Kidney glomerular epithelial cell (primary cell): ENCODE measurements at places on chromosomes 6 and 20.
A peak's percentile ranks its signal among the peaks of the same experiment; 100 is the strongest.

DNA sequence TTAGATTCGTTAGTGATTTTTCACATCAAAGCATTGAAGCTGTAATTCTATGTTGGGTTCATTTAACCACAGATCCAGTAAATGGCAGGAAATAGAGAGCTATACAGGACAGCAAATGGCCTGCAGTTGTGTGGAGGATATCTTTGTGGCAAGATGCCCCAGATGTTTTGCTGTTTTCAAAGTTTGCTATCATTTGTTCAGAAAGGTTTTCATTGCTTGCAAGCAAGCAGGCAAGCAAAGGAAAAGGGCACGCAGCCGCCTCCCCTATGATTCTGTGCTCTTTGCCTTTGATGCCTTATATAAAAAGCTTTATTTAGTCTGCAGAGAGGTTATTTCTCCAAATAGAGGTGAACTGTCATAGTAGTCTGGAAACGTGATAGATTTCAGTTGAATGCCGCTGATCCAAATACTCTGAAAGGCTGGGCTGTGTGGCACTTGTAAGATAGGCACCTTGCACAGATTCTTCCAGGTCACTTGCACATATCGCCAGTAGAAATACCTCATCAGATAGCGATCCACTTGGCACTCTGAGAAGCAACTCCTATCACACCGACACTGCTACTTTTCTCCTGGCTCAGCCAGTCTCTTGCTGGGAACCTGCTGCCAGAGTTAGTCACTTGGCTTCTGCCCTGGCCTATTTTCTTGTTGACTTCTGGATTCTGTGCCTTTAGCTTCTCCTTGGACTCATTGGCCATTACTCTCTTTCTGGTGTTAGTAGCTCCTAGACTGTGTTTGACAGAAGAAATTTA, 66.4 kb downstream of the UTRN start:
- no peak for DNase-seq

DNA sequence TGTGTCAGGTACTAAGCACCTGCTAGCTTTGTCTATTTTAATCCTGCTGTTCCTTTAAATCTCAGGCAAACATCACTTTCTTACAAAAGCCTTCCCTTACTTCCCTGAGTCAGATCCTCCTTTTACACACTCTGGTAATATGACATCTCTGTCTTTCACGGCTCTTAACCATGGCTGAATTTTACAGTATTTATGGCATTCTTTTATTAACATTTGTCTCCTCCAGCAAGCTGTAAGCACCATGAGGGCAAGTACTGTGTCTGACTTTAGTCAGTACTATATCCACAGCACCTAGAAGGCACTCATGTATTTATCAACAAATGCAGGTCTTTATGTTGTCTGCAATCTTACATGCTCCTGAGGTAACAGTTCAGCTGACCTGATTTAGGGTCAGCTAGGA, 33.7 kb upstream of the HBS1L start:
- DNase-seq, result no peak

GRCh38 chr6:33963136-33963750, 159.4 kb upstream of the MLN start:
- no peak for DNase-seq

DNA sequence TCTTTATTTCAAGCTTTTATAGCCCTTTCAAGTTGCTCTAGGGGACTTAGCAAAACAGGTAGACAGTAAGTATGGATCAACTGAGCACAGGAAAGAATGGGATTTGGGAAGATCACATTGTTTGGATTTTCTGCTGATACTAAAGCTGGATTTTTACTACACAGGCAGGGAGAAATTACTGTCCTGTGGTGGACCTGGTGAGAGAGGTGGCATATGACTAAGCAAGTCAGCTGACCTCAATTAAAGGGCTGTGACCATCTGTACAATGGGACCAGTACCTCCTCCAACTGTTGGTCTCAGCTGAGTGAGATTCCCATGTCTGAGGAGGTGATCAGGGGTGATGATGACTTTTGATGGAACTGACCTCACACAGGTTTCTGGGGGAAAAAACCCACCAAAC, 28.0 kb downstream of the RREB1 start:
- no peak for DNase-seq

DNA sequence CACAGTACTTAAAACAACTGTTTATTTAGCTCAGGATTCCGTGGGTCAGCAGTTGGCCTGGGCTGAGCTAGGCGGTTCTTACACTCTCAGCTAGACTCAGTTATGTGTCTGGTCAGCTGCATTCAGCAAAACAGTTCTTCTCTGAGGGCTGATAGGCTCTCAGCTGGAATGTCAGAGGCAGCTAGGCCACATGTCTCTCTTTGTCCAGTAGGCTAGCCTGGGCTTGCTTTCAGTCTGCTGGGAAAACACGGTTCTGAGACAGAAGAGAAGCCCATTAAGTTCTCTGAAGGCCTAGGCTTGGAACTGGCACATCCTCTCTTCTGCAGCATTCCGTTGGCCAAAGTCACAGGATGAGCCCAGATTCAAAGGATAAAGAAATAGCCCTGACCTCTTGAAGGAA, 65.6 kb downstream of the TULP4 start:
- peak; percentile 6 for DNase-seq

DNA sequence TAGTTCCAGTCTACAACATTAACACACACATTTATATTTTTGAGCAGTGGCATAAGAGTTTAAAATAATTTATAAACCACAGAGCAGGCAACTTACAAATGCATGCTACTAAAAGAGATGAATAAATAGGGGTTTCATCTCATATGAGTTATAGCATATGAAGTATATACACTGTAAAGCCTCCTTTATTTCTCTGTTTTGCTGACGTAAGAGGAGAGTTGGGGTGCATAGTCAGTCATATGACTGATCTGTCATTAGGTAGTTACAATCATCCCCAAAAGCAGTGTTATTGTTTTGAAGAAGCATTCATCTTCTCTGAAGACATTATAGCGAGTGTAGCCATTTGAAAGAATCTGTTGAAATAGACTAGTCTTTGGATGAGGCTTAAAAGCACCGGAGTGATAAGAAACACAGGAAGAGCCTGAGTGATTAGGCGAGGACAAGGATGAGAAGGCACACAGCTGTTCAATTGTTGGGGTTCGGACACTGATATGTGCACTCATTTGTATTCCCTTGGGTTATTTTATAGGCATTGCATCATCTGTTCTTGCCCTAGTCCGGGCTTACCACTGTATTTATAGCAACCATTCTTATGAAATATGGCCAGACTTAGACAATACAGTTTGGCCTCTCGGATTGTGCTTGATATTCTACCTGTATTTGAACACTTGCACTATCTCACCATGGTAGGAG, 325.7 kb downstream of the SAMD5 start:
- no peak for DNase-seq

DNA sequence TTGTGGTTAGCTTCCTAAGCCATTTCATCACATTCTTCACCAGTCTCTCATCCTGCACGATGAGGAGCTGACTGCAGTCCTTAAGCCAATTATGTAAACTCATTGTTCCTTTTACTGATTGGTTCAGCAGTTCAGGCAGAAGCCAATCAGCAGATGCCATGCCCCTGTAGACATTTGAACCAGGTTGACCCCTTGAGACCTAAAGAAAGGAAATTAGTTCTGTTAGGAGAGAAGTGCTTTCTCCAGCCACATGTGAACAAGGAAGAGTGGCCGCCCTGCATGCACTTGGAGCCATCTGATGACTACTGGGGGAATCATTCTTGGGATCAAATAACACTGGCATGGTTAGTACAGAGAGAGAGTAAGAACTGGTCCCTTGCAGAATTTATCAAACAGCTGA, 535.2 kb upstream of the ID4 start:
- no peak for DNase-seq
